Common myeloid progenitor, CD34-positive (primary cell): ENCODE measurements at places on chromosomes 3 and 15.

DNA sequence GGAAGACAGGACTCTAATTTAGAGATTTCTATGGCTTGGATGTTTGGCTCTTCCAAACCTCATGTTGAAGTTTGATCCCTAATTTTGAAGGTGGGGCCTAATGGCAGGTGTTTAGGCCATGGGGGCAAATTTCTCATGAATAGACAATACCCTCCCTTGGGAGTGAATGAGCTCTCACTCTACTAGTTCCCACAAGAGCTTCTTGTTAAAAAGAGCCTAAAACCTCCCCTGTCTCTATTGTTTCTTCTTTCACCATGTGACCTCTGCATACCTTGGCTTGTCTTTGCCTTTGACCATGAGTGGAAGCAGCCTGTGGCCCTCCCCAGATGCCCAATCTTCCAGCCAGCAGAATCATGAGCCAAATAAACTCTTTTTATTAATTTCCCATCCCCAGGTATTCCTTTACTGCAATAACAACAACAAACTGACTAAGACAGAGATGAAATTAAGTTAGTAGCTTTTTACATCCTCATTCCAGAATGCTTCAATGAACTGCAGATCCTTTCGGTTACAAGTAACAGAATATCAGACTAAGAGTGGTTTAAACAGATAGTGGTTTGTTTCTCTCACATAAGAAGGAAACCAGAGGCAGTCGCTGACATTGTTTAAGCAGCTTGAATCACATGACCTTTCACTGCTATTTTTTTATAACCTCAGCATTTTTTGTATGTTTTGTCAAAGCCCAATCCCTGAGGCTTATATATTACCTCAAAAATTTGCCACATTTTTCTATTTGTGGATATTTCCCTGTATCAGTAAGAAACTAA is 1013.3 kb upstream of the SEMA6D start:
- DNase-seq, result no peak

- peak; percentile 33 for DNase-seq
These were observed 152.3 kb downstream of the IGF1R start for GRCh38 chr15:98800437-98801233.

DNA sequence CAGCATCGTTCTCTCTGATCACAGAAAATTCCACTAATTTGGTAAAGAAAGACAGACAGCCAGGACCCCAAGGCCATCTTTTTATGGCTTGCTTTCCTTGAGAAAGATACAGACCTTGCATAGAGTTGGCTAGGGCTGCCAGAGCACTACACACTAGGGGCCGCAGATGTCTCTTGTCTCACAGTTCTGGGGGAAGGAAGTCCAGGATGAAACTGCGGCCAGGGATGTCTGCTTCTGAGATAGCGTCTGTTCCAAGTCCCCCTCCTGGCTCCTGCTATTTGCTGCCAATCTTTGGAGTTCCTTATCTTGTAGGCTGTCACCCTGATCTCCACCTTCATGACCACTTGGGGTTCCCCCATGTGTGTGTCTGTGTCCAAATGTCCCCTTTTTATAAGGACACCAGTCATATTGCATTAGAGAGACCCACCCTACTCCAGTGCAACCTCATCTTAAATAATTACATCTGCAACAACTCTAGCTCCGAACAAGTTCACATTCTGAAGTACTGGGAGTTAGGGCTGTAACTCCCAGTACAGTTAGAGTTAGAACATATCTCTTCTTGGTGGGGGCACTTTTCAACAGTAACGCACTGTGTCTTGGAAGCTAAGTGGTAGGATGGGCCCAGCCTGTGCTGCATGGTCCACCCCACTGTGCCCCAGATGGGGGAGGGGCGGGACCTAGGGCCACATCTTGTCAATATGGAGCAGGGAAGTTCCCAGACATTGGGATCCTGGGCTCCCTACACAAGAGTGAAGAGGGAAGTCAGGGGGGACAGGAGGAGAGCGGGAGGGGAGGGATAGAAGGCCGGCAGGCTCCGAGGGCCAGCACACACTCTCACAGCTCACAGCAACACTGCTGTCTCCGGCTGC is 42.2 kb downstream of the KLF15 start:
- DNase-seq, result no peak

GRCh38 chr3:160009525-160009924 is 20.9 kb downstream of the IL12A start:
- no peak for DNase-seq

DNA sequence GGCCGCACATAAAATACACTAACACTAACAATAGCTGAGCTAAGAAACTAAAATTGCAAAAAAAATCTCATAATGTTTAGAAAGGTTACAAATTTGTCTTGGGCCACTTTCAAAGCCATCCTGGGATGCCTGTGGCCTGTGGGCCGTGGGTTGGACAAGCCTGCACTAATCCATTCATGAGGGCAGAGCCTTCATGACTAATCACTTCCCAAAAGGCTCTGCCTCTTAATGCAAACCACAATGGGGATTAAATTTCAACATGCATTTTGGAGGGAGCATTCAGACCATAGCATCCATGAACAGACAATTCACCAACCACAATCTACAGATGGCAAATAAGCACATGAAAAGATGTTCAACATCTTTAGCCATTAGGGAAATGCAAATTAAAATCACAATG is 128.2 kb downstream of the SUCLG2 start:
- DNase-seq, result no peak

DNA sequence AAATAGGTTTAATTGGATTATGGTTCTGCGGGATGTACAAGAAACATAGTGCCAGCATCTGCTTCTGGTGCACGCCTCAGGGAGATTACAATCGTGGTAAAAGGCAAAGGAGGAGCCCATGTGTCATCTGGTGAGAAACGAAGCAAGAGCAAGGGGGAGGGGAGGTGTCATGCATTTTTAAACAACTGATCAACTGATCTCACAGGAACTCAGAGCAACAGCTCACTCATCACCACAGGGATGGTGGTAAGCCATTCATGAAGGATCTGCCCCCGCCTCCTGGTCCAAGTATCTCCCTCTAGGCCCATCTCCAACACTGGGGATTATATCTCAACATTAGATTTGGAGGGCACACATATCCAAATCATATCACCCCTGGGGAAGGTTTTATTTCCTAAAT is 42.1 kb upstream of the FGF7 start:
- no peak for DNase-seq

DNA sequence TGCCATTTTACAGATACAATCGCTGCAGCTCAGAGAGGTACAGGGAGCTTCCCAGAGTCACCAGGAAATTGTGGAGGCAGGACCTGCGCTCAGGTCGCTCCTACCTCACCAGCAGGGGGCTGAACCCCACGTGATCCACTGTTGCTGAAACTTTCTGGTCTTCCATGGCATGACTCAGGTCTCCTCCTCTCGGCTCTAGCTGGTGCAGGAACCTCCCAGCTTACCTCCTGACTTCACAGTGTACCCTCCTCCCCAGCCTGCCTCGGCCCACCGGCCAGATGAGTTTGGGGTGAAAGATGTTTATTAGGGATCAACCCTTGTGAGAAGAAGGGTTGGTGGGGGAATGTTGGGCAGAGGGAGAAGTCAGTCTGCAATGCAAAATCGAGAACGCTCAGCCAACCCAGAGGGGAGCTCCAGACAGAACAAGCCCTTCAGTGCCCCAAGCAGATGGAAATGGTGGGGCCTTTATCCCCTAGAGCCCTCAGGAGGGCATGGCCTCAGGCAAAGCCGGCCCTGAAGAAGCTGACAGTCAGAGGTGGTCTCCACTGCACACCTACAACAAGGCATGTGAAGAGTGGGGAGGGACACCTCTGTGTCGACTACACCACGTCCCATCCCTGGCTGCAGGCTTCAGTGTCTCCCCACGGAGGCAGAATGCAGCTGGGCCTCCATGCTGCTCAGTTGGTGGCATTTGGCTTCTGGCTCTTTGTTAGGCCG is 118.6 kb upstream of the PRR20G start:
- DNase-seq, result peak; percentile 39

- no peak for DNase-seq
These were observed 175.0 kb downstream of the PDZRN3 start for GRCh38 chr3:73449774-73450173.

GRCh38 chr15:67865766-67866165 is 25.9 kb upstream of the RNU6-1 start:
- no peak for DNase-seq

GRCh38 chr3:71327936-71328335 is 255.6 kb downstream of the FOXP1 start:
- DNase-seq, result no peak

- no peak for DNase-seq
These were observed 31.4 kb upstream of the MGLL start for GRCh38 chr3:127853681-127854080.

- DNase-seq, result no peak
These were observed 161.1 kb upstream of the TOPAZ1 start for GRCh38 chr3:44080474-44081072.

- DNase-seq, result no peak
These were observed 9.4 kb downstream of the BTLA start for GRCh38 chr3:112489674-112490479.

GRCh38 chr3:188817935-188818269 is 353.9 kb upstream of the TPRG1 start:
- no peak for DNase-seq

DNA sequence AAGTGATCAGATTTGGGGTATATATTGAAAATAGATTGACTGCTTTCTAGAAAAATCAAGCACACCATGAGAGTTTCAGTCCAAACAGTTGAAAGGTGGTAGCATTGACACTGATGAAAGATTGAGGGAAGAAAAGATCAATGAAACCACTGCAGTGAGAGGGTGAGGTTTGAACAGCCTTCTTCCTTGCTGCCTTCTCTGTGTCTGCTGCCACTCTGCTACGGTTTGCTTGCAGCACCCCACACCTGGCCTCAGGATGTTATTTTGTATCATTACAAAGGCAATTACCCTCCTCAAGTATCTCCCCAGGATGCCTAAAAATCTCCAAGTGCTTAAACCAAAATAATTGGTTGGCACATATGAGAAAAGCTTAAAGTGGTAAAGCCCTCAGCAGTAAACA is 683.6 kb upstream of the ARPP21 start:
- no peak for DNase-seq

- no peak for DNase-seq
These were observed 293.2 kb downstream of the MCTP2 start for GRCh38 chr15:94524565-94524964.

DNA sequence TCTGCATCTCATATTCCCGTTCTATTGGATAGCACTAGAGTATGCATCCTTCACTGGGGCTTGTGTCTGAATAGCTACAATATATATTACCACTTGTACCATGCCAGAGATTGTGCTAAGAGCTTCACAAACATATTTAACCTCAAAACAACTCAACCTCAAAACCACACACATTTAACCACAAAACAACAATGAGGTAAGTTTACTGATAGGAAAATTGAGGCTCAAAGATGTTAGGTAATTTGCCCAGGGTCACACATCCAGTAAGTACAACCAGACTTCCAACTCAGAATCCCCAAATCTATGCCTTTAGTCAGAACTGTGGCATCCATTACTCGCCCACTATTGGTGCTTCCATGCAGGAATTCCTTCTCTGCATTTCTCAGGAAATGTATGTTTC is 220.0 kb downstream of the FAM43A start:
- peak; percentile 28 for DNase-seq

DNA sequence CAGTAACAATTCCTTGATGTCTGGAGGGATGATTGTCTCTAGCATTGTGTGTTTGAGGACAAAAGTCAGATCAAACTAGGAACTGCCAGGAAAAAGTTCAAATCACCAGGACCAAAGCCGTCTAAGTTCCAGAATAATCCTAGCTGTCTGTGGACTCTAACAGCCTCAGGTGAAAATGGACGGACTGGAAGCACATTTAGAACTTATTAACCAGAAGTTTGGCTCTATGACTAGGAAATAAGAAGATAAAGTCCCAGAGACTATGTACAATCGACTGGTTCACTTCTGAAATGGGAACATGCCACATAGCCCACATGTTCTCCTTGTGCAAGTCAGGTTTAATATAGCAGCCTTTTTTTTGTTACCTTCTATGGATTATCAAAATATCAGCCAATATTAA is 50.6 kb upstream of the SGO1 start:
- DNase-seq, result no peak

DNA sequence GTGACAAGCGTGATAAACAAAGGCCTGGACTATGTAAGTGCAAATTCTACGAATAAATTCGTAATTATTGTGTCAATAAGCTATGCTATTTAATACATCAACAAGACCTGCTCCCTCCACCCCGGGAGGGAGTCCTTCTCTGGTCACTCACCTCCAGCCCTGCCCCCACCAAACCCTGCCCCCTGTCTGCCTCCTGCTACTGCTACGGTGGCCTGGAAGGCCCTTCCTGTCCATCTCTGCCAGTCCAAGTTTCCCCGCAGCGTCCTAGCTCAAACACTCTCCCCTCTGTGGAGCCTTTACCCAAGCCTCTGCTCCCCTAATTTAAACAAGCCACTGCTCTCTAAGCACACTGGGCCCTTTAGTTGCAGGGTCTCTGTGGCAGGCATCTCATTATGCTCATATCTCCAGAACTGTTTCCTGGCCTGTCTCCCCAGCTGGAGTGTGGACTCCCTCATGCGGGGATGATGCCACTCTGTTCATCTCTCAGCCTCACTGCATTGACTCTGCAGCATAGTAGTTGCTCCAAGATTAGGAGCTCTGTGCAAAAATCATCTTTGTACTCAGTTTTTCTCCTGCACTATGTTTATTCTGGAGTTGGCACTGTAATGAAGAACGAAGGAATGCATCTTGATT is 241.2 kb downstream of the NTRK3 start:
- no peak for DNase-seq

GRCh38 chr3:41267975-41268640 is 68.8 kb downstream of the CTNNB1 start:
- no peak for DNase-seq

GRCh38 chr3:125434582-125435011 is 59.5 kb upstream of the ZNF148 start:
- no peak for DNase-seq

GRCh38 chr15:49313650-49314049 is 109.4 kb upstream of the FGF7 start:
- DNase-seq, result no peak

DNA sequence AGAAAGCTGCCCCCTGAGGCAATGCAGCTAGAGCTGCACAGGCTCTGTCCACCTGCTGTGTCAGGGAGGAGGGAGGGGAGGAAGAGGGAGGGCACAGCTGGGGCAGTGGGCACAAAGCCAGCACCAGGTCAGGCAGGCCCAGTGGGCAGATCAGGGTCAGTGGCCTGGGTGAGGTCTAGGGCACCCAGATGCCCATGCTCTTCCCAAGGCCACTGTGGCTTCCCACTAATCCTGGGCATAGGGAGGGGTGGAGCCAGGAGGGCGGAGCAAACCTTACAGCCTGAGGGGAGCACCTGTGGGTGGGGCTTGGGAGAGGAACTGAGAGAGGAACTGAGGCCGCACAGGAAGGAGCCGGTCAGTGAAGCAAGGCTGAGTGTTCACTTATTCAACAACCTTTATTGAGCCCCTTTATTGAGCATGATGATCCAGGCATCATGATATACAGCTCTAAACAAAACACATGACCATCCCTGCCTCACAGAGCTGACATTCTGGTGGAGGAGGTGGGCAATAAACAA is 55.0 kb downstream of the RHCG start:
- no peak for DNase-seq

DNA sequence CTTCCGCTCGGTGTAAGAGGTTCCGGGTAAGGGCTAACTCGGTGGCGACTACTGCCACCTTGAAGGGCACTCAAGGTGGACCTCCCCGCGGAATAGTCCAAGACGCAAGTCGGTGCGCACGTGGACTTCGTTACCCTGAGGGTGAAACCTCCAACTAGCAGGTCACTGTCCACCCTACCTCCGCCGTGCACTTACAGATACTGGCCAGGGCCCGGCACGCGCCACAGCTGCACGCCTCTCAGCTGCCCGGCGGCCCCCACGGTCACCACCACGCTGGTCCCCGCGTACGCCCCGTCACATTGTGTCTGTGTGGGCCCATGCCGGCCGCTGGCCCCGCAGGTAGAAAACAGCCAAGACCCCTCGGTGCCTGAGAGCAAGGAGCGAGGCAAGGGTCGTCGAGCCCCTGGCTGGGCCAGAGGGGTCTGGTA is 1.1 kb downstream of the LTK start:
- no peak for DNase-seq
